IgD-negative memory B cell (primary cell): ENCODE measurements at places on chromosomes 3 and 15. TPM values are rescaled to one million over a fixed set of nuclear protein-coding genes. Genes with fewer than 3 reads are reported as not detected.

PLD1 gene
- not detected for polyA plus RNA-seq

RNU5B-1 gene
- not detected for polyA plus RNA-seq

PAQR5 gene
- not detected for polyA plus RNA-seq

ZPLD1 gene
- not detected for polyA plus RNA-seq

GPR149 gene
- polyA plus RNA-seq: not detected

WDR93 gene
- polyA plus RNA-seq: not detected

HTR3E gene
- not detected for polyA plus RNA-seq

CCR2 gene
- 10.9 TPM for polyA plus RNA-seq

C3orf49 gene
- polyA plus RNA-seq: not detected

TTC14 gene
- polyA plus RNA-seq: 14.7 TPM
